ENCODE measurements at places on chromosomes 1 and 21.

DNA sequence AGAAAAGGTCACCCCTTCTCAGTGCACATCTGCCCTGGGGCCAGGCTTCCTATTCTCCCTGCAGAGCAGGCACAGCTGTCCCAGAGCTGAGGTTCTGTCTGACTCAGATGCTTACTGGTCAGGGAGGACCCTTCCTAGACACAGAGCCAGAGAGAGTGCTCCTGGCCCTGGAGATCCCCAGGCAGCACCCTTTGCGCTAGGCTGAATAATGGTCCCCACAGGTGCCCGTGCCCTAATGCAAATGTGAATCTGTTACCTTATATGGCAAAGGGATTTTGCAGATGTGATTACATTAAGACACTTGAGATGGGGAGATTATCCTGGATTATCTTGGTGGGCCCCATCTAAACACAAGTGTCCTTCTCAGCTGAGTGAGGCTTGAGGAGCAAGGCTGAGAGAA lies 2.6 kb upstream of the TNNI1 start:
- H3K4me1 ChIP-seq: peaks cover 7% of the 10 kb centered on the region
- no peak overlapping the region for H3K4me3 ChIP-seq
- H3K27ac ChIP-seq: no peak overlapping the region
- no peaks in the 10 kb centered on the region for H3K36me3 ChIP-seq

- H3K27ac ChIP-seq: peak overlapping the region; percentile 90
- H3K27me3 ChIP-seq: no peaks in the 10 kb centered on the region
- peaks cover 8% of the 10 kb centered on the region for H3K36me3 ChIP-seq
- DNase-seq: no peak
Measured at GRCh38 chr21:29080454-29080941, 7.0 kb upstream of the CCT8 start.

DNA sequence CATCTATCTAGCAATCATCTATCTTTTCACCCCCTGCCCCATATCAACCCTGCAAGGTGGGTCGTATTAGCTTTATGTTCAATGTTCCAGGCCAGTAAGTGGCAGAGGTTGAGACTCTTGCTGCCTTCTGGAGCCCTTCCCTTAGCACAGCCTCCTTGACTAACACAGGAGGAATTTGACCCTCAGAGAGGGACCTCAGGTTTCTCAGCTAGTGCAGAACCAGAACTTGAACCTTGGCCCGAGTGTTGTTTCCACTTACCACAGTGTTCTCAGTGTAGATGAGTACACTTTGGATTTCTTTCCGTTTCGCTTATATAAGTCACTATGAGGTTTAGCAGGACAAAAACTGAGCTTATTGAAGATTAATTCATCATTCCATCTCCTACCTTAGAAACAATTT lies 11.1 kb upstream of the ATF3 start:
- H3K27ac ChIP-seq: peak overlapping the region; percentile 34
- peaks cover 6% of the 10 kb centered on the region for H3K36me3 ChIP-seq

DNA sequence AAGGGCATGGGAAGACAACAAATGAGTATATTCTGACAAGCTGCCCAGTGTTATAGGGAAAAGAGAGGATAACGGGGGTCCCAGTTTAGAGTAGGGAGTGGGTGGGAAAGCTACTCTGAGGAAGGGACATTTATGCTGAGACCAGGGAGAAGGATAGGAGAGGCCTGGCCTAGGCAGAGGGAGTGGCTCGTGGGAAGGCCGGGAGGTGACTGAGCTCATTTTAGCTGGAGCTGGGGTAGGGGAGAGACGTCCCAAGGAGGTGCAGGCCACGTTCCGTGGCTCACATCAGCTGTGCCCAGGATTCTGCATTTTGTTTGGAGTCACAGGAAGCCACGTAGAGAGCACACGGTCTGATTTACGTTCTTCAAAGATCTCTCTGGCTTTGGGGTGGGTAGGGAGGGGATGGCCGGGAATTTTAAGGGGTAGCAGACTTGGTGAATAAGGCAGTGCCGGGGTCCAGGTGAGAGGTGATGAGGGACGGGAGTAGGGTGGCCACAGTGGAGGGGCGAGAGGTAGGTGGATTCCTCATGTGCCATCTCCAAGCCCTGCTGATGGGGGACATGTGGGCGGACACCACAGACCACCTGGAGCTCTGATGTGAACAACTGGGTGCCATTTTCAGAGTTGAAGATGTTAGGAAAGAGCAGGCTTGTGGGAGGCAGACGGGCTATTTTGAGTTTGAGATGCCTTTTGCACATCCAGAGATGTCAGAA lies 4.7 kb downstream of the TINAGL1 start:
- no peak overlapping the region for H3K4me3 ChIP-seq
- no peak overlapping the region for H3K27ac ChIP-seq
- H3K4me1 ChIP-seq: no peaks in the 10 kb centered on the region
- H3K27me3 ChIP-seq: peaks cover 8% of the 10 kb centered on the region
- DNase-seq: no peak
- H3K36me3 ChIP-seq: no peaks in the 10 kb centered on the region

DNA sequence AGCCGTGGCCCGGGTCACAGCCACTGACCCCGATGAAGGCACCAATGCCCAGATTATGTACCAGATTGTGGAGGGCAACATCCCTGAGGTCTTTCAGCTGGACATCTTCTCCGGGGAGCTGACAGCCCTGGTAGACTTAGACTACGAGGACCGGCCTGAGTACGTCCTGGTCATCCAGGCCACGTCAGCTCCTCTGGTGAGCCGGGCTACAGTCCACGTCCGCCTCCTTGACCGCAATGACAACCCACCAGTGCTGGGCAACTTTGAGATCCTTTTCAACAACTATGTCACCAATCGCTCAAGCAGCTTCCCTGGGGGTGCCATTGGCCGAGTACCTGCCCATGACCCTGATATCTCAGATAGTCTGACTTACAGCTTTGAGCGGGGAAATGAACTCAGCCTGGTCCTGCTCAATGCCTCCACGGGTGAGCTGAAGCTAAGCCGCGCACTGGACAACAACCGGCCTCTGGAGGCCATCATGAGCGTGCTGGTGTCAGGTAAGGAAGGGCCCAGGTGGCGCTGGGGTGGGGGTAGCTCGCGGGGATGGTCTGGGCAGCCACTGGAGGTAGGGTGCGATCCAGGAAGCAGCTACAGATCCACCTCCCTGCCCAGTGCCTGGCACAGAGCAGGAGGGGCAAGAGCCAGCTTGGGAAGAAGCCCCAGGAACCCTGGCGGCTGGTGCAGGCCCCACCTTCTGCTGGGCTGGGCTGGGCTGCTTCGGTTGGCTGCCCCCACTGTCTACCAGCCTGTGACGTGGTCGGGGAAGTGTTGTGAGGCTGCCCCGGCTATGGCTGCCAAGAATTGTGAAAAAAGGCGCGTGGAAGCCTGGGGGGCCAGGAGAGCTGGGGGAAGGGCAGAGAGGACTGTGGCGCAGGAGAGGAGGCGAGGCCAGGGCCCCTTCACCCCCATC lies 3.8 kb downstream of the CELSR2 start:
- H3K36me3 ChIP-seq: no peaks in the 10 kb centered on the region
- no peak overlapping the region for H3K4me3 ChIP-seq
- H3K27me3 ChIP-seq: no peaks in the 10 kb centered on the region
- no peak overlapping the region for H3K27ac ChIP-seq
- DNase-seq: no peak

- no peaks in the 10 kb centered on the region for H3K27me3 ChIP-seq
- H3K27ac ChIP-seq: no peak overlapping the region
- peaks cover 3% of the 10 kb centered on the region for H3K36me3 ChIP-seq
Measured at GRCh38 chr1:100626397-100626796, 88.5 kb downstream of the GPR88 start.

GRCh38 chr1:29585656-29586055 lies 349.3 kb downstream of the PTPRU start:
- no peak for DNase-seq
- H3K27me3 ChIP-seq: peaks cover 14% of the 10 kb centered on the region
- no peaks in the 10 kb centered on the region for H3K4me1 ChIP-seq
- H3K27ac ChIP-seq: no peak overlapping the region

- H3K36me3 ChIP-seq: peaks cover 9% of the 10 kb centered on the region
- no peak overlapping the region for H3K4me3 ChIP-seq
- no peaks in the 10 kb centered on the region for H3K27me3 ChIP-seq
Measured at GRCh38 chr21:43754948-43755781, 20.9 kb downstream of the CSTB start.

- H3K36me3 ChIP-seq: peaks cover 34% of the 10 kb centered on the region
- peak; percentile 33 for DNase-seq
- peaks cover 3% of the 10 kb centered on the region for H3K27me3 ChIP-seq
- peak overlapping the region; percentile 92 for H3K4me3 ChIP-seq
- peak overlapping the region; percentile 92 for H3K27ac ChIP-seq
Measured at GRCh38 chr1:92831368-92831761, 475 bp upstream of the RPL5 start.

GRCh38 chr1:185966471-185966870 lies 232.3 kb downstream of the HMCN1 start:
- DNase-seq: no peak
- H3K27ac ChIP-seq: no peak overlapping the region
- H3K4me1 ChIP-seq: no peaks in the 10 kb centered on the region
- no peaks in the 10 kb centered on the region for H3K36me3 ChIP-seq

- peaks cover 20% of the 10 kb centered on the region for H3K4me1 ChIP-seq
- no peak for DNase-seq
- peaks cover 4% of the 10 kb centered on the region for H3K36me3 ChIP-seq
- H3K4me3 ChIP-seq: no peak overlapping the region
- peaks cover 16% of the 10 kb centered on the region for H3K27me3 ChIP-seq
Measured at GRCh38 chr1:154629061-154629674, 21.2 kb upstream of the ADAR start.

DNA sequence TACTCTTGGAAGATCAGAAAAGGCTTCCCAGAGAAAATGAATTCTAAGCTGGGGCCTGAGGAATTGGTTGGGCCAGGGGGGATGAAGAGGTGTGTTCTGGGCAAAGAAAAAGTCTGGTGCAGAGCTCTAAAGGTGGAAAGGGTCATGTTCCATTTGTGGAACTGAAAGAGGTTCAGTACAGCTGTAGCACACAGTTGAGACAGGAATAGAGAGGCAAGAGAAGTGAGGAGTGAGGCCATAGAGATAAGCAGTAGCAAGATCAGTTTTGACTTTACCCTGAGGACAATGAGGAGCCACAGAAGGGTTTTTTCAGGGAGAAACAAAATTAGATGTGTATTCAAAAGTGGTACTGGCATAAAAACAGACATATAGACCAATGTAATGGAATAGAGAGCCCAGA lies 30.3 kb upstream of the MUTYH start:
- H3K27ac ChIP-seq: peak overlapping the region; percentile 37
- H3K36me3 ChIP-seq: peaks cover 1% of the 10 kb centered on the region
- no peaks in the 10 kb centered on the region for H3K27me3 ChIP-seq
- H3K4me1 ChIP-seq: peaks cover 10% of the 10 kb centered on the region

GRCh38 chr1:51327386-51327785 lies 3.0 kb downstream of the TTC39A start:
- peaks cover 45% of the 10 kb centered on the region for H3K27me3 ChIP-seq
- H3K4me3 ChIP-seq: no peak overlapping the region
- no peak overlapping the region for H3K27ac ChIP-seq

GRCh38 chr1:245894843-245895242 lies 612.2 kb downstream of the SMYD3 start:
- H3K4me1 ChIP-seq: peaks cover 3% of the 10 kb centered on the region
- no peak overlapping the region for H3K4me3 ChIP-seq
- H3K36me3 ChIP-seq: peaks cover 28% of the 10 kb centered on the region

DNA sequence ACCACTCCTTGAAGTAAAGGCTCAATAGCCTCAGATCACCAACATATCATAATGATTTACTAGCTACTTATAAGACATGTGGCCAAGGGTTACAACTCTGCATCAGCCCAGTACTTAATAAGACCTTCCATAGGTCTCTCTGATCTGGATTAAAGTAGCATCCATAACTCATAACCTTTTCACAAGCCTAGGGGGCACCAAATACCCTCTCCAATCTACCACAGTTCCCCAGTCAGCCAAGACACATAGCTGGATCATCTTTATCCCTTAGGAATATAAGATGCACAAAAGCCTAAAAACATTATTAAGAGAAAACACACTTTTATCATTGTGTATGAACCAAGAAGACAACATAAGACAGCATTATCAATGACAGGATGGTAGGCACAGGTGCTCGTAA lies 22.1 kb downstream of the SSX2IP start:
- DNase-seq: no peak
- peaks cover 2% of the 10 kb centered on the region for H3K36me3 ChIP-seq
- peaks cover 8% of the 10 kb centered on the region for H3K4me1 ChIP-seq
- no peaks in the 10 kb centered on the region for H3K27me3 ChIP-seq
- H3K27ac ChIP-seq: no peak overlapping the region

- H3K36me3 ChIP-seq: peaks cover 2% of the 10 kb centered on the region
- H3K4me3 ChIP-seq: peak overlapping the region; percentile 50
- peak overlapping the region; percentile 70 for H3K27ac ChIP-seq
- no peaks in the 10 kb centered on the region for H3K27me3 ChIP-seq
Measured at GRCh38 chr1:17441265-17441992, 2.0 kb upstream of the RCC2 start.

DNA sequence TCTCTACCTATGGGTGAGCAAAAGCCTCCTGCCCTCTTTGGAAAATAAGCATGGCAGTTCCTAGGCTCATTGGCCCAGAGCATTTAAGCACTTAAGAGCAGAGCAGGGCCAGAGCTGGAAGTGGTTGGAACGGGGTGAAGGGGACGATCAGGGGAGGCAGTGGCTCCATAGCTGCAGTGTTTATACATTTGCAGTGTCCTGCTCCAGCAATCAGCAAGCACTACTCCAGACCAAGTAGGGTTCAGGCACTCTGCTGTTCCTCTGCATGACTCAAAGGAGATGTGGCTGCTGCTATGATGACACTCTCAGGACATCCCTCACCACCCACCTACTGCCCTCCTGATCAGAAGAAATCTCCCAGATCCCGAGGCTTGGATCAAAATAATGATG lies 55.0 kb downstream of the TRABD2B start:
- DNase-seq: no peak
- no peak overlapping the region for H3K27ac ChIP-seq
- H3K36me3 ChIP-seq: no peaks in the 10 kb centered on the region
- no peak overlapping the region for H3K4me3 ChIP-seq
- H3K27me3 ChIP-seq: peaks cover 19% of the 10 kb centered on the region
- H3K4me1 ChIP-seq: no peaks in the 10 kb centered on the region

DNA sequence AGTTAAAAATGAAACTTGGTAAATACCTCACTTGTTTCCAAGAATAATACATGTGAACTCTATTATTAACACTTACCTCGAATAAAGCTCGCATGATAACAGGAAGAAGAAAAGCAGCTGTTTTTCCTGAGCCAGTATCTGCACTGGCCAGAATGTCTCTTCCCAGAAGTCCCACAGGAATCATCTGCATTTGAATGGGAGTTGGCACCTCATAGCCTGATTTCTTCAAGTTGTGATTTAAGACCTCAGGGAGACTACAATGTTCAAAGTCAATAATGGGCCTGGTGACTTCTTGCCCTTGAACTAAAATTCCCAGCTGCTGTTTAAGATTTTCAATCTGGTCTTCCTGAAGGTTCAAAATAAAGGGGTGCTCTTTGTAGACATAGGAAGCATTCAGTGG lies 3.8 kb downstream of the DDX59 start:
- no peak overlapping the region for H3K4me3 ChIP-seq
- peaks cover 34% of the 10 kb centered on the region for H3K4me1 ChIP-seq

- peaks cover 16% of the 10 kb centered on the region for H3K4me1 ChIP-seq
- no peaks in the 10 kb centered on the region for H3K27me3 ChIP-seq
- DNase-seq: no peak
Measured at GRCh38 chr1:145805057-145805456, 18.8 kb downstream of the RNF115 start.

Measured in activated naive CD8-positive, alpha-beta T cell treated with anti-CD3 and anti-CD28 coated beads, Interleukin-2, amount 10 ng/mL, durations not matched to agents 7 days and 5 days (primary cell).